ENCODE measurements at places on chromosomes 16 and 17.
A peak's percentile ranks its signal among the peaks of the same experiment; 100 is the strongest.

DNA sequence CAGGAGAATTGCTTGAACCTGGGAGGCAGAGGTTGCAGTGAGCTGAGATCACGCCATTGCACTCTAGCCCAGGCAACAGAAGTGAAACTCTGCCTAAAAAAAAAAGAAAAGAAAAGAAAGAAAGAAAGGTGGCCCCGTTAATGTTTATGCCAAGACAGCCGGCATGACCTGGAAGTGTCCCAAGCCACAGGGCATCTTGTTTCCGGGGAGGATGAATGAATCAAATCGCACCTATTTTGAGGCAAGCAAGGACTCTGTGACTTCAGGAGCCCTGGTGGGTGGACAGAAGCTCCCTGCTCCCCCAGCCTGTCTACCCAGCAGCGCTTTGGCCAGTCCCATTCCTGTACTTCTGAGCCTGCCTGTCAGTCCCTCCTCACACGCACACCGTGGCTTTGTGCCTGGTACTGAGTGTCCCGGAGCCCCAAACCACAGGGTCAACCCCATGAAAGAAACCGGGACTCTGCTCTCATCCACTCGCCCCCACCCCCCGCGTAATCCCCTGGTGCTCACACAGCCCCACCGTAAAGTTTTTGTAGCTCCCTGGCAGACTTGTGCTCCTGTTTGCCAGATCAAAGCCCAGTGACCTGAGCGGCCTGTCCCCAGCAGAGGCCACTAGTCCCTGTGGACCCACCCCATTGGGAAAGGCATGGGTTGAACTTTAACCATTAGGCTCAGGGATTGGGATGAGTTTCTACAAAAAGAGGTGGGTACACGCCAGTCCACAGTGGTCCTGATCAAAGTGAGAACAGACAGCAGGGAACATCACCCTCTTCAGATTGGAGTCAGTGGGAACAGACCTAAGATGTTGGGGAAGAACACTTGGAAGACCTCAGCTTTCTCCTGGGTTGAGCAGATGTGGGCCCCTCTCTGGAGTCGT lies 19.3 kb downstream of the CD2BP2 start:
- peaks cover 3% of the 10 kb centered on the region for H3K27me3 ChIP-seq
- peaks cover 3% of the 10 kb centered on the region for H3K36me3 ChIP-seq
- H3K4me1 ChIP-seq, result peaks cover 7% of the 10 kb centered on the region
- H3K27ac ChIP-seq, result peak overlapping the region; percentile 30
- no peak for DNase-seq

DNA sequence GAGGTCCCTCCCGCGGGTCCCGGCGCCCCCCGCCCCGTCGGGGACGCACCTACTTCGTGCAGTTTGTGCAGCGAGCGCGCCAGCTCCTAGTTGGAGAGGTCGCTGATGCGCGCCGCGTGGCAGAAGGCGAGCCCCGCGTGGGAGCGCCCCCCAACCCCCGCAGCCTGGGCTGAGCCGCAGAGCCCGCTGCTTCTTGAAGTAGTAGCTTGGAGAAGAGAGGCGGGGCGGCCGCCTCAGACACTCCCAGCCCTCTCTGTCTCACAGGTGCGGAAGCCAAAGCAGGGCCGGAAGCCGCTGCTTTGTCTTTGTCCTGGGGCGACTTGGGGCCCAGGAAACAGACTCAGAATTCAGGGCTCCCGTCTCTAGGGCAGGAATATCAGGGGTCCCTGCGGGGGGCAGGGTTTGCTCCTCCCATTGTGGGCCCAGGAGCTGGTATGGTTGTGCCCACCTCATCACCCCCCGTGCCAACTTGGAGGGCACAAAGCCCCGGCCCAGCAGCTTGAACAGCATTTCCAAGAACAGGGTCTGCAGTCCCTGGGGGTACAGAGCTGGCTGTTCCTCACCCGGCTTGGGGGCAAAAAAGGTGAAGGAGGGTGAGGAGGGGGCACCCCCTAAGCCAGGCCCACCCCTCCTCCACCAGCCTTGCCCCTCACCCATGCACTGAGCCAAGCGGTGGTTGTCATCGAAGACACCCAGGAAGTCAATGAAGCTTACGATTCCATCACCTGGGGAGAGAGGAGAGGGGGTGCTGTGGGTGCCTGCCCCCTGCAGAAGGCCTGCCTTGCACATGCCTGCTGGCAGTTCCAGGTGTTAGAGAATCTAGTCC lies 13.5 kb downstream of the SPATA32 start:
- peaks cover 20% of the 10 kb centered on the region for H3K36me3 ChIP-seq
- no peak for DNase-seq
- H3K27ac ChIP-seq, result no peak overlapping the region

DNA sequence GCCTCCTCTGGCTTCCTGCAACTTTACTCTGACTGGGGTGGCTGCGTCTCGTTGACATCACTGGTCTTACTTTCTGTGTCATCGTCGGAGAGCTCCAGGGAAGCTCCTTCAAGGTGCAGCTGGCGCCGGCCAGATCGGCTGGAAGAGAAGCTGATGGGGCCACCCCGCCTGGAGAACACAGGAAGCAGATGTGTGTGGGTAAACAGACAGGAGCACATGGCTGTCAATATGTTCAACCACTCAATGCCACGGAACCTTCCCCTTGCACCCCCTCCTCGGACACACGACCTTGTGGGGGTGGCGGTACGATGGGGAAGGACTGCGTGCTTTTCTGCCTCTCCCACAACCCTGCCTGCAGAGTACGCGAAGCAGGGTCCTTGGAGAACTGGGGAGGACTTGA lies 40.1 kb downstream of the NDEL1 start:
- no peak for DNase-seq
- peaks cover 48% of the 10 kb centered on the region for H3K36me3 ChIP-seq
- H3K4me3 ChIP-seq, result peak overlapping the region; percentile 56
- H3K27me3 ChIP-seq, result peaks cover 18% of the 10 kb centered on the region
- H3K4me1 ChIP-seq, result peaks cover 2% of the 10 kb centered on the region

DNA sequence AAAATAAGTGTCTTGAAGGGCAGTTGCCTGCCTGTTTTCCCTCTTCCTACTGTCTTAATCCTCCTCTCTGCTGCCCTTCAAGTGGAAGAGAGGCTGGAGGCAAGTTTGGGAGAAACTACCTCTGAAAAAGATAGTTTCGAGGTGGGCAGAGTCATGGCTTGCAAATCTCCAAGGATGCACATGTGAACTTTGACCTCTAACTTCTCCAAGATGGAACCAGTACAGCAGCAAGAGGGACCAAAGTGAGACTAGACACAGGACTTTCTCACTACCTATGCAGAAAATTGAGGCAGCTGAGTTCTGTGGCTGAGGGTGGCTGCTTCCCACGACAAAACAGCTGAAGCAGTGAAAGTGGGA lies 887 bp upstream of the KCNH4 start:
- H3K36me3 ChIP-seq, result no peaks in the 10 kb centered on the region
- peaks cover 30% of the 10 kb centered on the region for H3K4me1 ChIP-seq
- no peak overlapping the region for H3K4me3 ChIP-seq
- peaks cover 14% of the 10 kb centered on the region for H3K27me3 ChIP-seq

GRCh38 chr16:12753203-12754023 lies 50.3 kb downstream of the CPPED1 start:
- H3K4me3 ChIP-seq, result no peak overlapping the region
- no peak for DNase-seq
- no peaks in the 10 kb centered on the region for H3K27me3 ChIP-seq
- H3K36me3 ChIP-seq, result no peaks in the 10 kb centered on the region
- H3K4me1 ChIP-seq, result peaks cover 9% of the 10 kb centered on the region
- H3K27ac ChIP-seq, result no peak overlapping the region

DNA sequence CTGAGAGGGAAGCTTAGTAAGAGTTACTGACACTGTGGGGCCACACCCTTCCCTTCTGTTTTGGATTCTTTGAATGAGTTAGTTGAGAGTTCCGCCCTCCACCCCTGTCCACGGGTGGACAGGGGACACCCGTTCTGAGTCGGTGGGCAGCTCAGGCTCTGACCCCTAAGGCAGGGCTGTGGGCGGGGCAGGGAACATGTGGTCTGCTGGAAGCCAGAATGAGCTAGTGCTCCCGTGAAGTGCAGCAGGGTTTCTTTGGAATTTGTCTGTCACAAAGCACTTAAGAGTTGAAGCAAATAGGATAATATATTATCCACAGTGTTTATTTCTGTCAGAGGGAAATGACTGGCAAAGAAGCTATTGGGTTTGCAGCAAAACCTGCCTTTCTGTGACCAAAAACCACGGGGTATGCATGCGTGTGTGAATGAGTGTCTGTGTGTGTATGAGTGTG lies 90.1 kb downstream of the CLEC16A start:
- no peak overlapping the region for H3K4me3 ChIP-seq
- H3K27ac ChIP-seq, result no peak overlapping the region
- DNase-seq, result no peak
- H3K27me3 ChIP-seq, result peaks cover 4% of the 10 kb centered on the region
- H3K36me3 ChIP-seq, result peaks cover 46% of the 10 kb centered on the region

- H3K36me3 ChIP-seq, result no peaks in the 10 kb centered on the region
- no peaks in the 10 kb centered on the region for H3K4me1 ChIP-seq
- no peak for DNase-seq
Observed at GRCh38 chr17:72362376-72363088, 241.7 kb downstream of the SOX9 start.

GRCh38 chr17:41178843-41179616 lies 1.0 kb upstream of the KRTAP4-2 start:
- H3K4me1 ChIP-seq, result no peaks in the 10 kb centered on the region
- H3K27ac ChIP-seq, result no peak overlapping the region

DNA sequence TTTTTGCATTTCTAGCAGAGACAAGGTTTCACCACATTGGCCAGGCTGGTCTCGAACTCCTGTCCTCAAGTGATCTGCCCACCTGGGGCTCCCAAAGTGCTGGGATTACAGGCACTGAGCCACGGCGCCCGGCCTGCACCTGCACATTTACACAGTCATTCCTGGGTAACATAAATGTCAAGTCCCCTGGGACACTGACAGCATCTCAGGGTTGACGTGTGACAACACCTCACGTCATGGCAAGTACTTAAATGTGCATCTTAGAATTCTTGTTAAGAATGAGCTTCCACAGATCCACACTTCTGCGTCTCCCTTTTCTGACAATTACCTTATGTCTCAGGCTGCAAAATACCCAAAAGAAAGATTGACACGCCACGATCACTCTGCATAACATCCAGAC lies 80.5 kb downstream of the ABR start:
- H3K27ac ChIP-seq, result no peak overlapping the region
- H3K4me3 ChIP-seq, result peak overlapping the region; percentile 33
- peaks cover 3% of the 10 kb centered on the region for H3K27me3 ChIP-seq
- peaks cover 17% of the 10 kb centered on the region for H3K4me1 ChIP-seq
- no peak for DNase-seq
- H3K36me3 ChIP-seq, result peaks cover 18% of the 10 kb centered on the region

- DNase-seq, result no peak
- peaks cover 6% of the 10 kb centered on the region for H3K4me1 ChIP-seq
- H3K36me3 ChIP-seq, result no peaks in the 10 kb centered on the region
- H3K4me3 ChIP-seq, result no peak overlapping the region
- H3K27ac ChIP-seq, result no peak overlapping the region
Observed at GRCh38 chr17:10061111-10061845, 137.1 kb downstream of the GAS7 start.

DNA sequence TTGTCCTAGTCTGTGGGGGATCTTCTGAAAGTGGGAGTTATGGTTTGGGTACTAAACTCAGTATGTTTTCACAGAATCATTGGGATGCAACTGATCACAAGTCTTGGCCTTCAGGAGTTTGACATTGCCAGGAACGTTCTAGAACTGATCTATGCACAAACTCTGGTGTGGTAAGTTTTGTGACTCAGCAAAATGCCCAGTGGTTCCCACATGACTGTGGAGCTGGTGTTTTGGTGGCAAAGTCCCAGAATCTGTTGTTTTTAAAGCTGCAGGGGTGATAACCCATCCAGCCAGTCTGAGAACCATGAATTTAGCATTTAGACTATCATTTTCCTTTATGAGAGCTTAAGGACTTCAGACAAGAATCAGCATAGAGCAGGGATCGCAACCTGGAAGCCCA lies 40.6 kb downstream of the GDE1 start:
- H3K27me3 ChIP-seq, result peaks cover 1% of the 10 kb centered on the region
- no peaks in the 10 kb centered on the region for H3K4me1 ChIP-seq
- no peak for DNase-seq
- no peaks in the 10 kb centered on the region for H3K36me3 ChIP-seq
- H3K27ac ChIP-seq, result no peak overlapping the region

GRCh38 chr17:57451191-57451590 lies 194.9 kb downstream of the MSI2 start:
- peaks cover 19% of the 10 kb centered on the region for H3K4me1 ChIP-seq
- H3K27me3 ChIP-seq, result peaks cover 4% of the 10 kb centered on the region
- no peak for DNase-seq
- no peak overlapping the region for H3K27ac ChIP-seq

GRCh38 chr17:40121181-40122135 lies at the start of gene MSL1:
TSS of gene MSL1 (plus strand) at chr17:40121971. CDS start at chr17:40122613, 642 bp downstream.
- peaks cover 23% of the 10 kb centered on the region for H3K36me3 ChIP-seq
- H3K4me3 ChIP-seq, result peak within 1 kb of the TSS; percentile 94
- peak; percentile 88 for DNase-seq

DNA sequence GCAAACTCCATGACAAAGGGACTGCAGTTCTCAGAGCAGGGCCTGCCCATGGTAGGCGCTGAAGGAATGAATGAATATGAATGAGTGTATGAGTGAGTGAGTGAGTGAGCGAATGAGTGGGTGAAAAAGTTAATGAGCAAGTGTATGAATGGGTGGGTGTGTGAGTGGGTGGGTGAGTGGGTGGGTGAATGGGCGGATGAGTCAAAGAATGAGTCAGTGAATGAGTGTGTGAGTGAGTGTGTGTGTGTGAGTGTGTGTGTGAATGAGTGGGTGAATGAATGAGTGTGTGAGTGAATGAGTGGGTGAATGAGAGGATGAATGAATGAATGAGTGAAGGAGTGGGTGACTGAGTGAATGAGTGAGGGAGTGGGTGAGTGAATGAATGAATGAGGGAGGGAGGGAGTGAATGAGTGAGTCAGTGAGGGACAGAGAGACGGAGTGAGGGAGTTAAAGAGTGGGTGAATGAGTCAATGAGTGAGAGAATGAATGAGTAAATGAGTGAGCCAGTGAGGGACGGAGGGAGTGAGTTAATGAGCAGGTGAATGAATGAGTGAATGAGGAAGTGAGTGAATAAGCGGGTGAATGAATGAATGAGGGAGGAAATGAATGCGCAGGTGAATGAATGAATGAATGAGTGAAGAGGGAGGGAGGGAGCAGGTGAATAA lies 11.1 kb upstream of the CHMP6 start:
- no peak overlapping the region for H3K27ac ChIP-seq
- peaks cover 3% of the 10 kb centered on the region for H3K27me3 ChIP-seq
- no peaks in the 10 kb centered on the region for H3K36me3 ChIP-seq
- DNase-seq, result no peak
- H3K4me3 ChIP-seq, result peak overlapping the region; percentile 70

GRCh38 chr16:89018282-89019158 lies 41.5 kb upstream of the CBFA2T3 start:
- no peak overlapping the region for H3K27ac ChIP-seq
- DNase-seq, result no peak
- no peaks in the 10 kb centered on the region for H3K4me1 ChIP-seq
- no peak overlapping the region for H3K4me3 ChIP-seq
- no peaks in the 10 kb centered on the region for H3K36me3 ChIP-seq
- peaks cover 6% of the 10 kb centered on the region for H3K27me3 ChIP-seq

GRCh38 chr16:57859331-57859730 lies 57.0 kb upstream of the KIFC3 start:
- peaks cover 13% of the 10 kb centered on the region for H3K4me1 ChIP-seq
- H3K27me3 ChIP-seq, result peaks cover 1% of the 10 kb centered on the region
- H3K36me3 ChIP-seq, result no peaks in the 10 kb centered on the region
- no peak overlapping the region for H3K27ac ChIP-seq
